Nephron progenitor cell (in vitro differentiated cells): ENCODE measurements at places on chromosomes 5 and 9.

- DNase-seq: no peak
Measured at GRCh38 chr9:86464242-86464641, 110.0 kb upstream of the TUT7 start.

DNA sequence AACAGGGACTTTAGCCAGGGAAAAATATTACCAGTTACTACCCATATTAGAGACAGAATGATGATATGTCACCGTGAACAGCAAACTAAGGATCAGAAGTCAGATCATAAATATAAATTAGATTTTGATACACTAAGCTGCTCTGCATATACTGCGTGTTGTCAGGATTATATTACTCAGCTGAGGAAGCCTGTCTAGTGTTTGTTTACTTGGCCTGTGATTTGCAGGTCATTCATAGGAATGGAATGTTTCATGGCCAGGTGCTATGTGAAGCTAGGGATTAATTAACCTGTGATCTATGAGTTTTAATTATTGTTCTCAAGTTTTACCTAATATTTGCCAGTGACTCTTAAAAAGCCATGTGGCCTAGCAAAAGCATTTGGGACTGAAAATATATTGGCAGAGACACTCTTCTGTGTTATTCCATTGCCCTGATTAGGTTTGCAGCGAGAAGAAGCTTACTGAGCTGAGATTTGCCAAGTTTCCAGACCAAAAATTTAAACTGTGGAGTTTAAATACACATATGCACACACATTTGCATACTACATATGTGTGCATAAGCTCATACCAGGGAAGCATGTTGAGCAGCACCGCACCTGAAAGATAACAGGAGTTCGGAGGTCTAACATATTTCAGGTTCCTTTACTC is 496.3 kb upstream of the GRIA1 start:
- no peak for DNase-seq

DNA sequence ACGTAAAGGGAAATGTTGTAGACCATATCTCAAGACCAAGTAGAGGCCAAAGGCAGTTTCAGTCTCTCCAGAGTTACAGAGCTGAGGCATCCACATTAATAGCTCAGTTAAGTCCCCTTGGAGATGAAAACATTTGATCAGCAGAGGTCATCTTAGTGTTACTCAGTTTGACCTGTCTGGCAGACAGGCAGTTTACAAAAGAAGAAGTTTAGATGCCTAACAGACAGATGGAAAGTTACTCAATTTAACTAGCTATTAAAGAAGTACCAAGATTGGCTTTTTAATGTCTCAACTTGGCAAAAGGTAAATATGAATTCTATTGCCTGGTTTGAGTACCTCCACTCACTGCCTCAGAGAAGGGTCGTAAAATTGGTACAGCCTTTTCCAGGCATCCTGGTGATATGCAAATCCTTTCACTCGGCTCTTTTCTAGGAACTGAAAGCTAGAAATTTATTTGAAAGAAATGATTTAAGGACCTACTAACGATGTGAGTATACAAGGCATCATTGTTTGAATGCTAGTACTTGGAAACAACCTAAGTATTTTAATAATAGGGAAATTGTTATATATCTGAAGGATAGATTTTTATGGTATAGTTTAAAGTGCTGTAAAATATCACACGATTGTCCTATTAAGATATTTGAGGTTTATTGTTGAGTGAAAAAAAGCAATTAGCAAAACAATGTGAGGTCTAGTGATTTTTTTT is 14.8 kb downstream of the ACO1 start:
- no peak for DNase-seq

DNA sequence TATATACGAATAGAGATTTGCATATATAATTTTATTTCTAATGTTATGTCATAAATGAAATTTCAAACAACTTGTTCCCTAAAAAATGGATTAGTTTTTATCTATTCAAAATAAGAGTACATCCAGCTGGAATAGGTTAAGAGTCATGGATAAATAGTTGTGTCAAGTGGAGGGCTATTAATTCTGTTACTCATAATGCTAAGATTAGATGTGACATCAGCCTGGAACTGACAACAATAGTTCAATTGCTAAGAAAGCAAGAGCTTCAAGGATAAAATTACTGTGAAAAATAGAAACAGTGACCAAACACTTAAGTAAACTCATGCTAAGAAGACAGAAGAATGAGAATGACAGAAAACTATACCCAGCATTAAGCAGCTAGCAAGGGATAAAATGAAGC is 92.2 kb upstream of the CDH9 start:
- no peak for DNase-seq

GRCh38 chr5:117204404-117204803 is 629.8 kb upstream of the SEMA6A start:
- DNase-seq: no peak

GRCh38 chr9:136902259-136902821 is 16.0 kb downstream of the TRAF2 start:
- DNase-seq: no peak

DNA sequence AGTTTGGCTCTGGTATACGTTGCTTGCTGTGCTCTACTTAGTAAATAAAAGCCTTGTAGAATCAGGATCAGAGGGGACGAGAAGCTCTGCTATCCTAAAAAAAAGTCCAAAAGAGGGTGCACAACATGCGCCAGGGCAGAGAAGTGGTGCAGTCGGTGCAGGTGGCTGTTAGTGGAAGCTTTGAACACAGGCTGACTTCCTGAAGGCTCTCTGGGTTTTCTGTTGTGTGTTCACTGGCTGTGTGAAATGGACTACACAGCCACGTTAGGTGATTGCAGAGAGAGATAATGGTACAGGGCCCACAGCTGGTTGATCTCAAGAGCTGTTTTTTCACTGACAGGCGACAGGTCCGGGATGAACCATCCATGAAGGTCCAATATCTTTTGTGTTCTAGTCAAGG is 167.4 kb downstream of the TMEM167A start:
- DNase-seq: no peak

DNA sequence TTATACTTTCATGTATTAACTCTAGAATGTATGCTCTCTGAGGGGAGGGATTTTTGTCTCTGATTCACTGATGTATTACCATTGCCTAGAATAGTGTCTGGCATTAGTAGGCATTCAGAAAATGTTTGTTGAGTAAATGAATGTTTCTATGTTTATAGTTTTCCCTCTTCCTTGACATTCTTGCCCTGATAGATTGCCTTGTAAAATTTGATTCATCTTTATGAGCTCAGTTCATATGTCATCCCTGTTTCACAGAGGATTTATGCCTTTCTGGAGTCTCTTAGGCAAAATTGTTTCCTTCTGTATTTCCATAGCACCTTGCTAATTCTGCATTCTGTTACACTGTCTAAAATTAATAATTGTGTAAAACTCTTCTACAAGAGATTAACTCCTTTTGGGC is 72.3 kb downstream of the RASA1 start:
- DNase-seq: no peak

DNA sequence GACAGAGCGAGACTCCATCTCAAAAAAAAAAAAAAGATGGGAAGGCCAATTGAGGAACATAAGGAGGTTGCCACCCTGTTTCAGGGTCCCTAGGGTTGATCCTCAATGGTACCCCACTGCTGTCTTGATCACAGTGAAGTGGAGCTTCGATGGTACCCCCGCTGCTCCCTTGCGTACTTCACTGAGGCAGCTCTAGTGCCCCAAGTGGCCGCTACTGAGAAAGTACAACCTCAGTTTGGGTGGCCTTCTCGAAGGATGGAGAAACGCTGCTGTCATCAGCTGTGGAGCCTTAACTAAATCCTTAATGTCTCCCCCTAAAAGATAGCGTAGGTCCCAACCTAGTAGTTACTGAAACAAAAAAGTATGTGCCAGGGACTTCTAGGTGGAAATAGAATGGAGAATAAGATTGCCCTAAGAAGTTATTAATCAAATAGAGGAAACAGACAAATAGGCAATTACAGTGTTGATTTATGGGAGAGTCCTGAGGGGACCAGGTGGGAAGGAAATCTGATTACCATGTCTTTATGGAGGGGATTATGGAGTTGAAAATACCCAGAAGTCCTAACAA is 6.3 kb downstream of the TESK1 start:
- DNase-seq: peak; percentile 49

- no peak for DNase-seq
Measured at GRCh38 chr5:145723516-145723915, 111.6 kb downstream of the PRELID2 start.

DNA sequence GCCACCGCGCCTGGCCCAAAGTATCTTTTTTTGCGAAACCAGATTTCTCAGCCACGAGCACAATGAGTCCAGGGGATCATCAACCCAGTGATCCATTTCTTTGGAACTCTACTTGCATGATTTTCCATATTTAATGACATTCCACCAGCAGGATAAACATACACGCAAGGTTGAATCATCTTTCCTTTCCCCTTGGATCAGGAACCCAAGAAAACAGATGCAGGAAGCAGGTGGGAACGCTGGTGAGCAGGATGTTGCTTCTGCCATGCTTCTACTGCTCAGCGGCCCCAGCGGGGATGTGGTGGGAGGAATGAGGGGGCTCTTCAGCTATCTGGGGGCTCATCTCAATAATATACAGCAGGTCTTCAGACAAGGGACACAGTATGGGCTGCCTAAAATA is 118.2 kb downstream of the SEC61B start:
- no peak for DNase-seq

- DNase-seq: no peak
Measured at GRCh38 chr5:14040542-14040941, 96.1 kb upstream of the DNAH5 start.

DNA sequence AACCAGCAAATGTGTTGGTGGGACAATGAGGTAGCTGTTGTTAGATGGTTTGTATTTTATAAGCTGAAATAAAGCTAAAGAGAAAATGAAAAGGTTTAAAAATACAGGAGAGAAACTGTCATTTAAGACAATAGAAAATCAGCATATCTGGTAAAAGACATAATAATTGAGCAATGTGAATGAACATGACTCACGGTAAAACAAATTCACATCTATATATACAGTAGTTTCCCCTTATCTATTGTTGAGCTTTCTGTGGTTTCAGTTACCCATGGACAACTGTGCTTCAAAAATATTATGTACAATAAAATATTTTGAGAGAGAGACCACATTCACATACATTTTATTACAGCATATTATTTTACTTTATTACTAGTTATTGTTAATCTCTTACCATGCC is 1649.8 kb downstream of the EFNA5 start:
- DNase-seq: no peak
